ENCODE measurements at places on chromosomes 6 and 20. TPM values are rescaled to one million over a fixed set of nuclear protein-coding genes. Genes with fewer than 3 reads are reported as not detected.

- DNase-seq = no peak
Measured at GRCh38 chr6:88987922-88988321, 24.5 kb upstream of the RNGTT start.

GTSF1L gene
- not detected for total RNA-seq

- no peak for DNase-seq
Measured at GRCh38 chr6:168102315-168102985, 23.4 kb upstream of the FRMD1 start.

TMEM14C gene
- total RNA-seq = 123 TPM

GRCh38 chr6:116472706-116473105, 11.5 kb downstream of the CALHM6 start:
- no peak for DNase-seq

- DNase-seq = peak; percentile 77
Measured at GRCh38 chr6:2708456-2708855, 42.3 kb downstream of the MYLK4 start.

- DNase-seq = peak; percentile 27
Measured at GRCh38 chr6:53647462-53648094, 18.0 kb downstream of the KLHL31 start.

DNA sequence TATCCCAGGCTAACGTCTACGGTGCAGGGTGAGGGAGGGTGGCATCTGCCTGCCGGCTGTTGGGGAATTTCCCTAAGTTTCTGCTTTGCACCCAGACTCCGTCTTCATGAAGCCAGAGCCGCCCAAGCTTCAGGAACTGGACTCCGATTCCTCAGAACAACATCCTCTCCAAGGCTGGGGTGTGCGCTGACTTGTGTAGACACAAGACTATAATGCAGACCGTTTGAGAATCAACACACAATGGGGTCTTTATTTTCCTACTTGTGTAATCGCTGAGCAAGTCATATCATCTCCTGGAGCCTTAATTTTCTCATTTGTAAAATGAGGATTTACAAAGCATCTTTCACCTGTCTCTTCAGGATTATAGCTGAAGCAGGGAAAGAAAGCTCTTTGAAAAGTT, 160.5 kb upstream of the AGPAT4 start:
- peak; percentile 59 for DNase-seq
